ENCODE measurements at places on chromosomes 4 and X. TPM values are rescaled to one million over a fixed set of nuclear protein-coding genes. Genes with fewer than 3 reads are reported as not detected.

- DNase-seq = no peak
Measured at GRCh38 chr4:68463796-68464195, 16.5 kb downstream of the TMPRSS11E start.

DNA sequence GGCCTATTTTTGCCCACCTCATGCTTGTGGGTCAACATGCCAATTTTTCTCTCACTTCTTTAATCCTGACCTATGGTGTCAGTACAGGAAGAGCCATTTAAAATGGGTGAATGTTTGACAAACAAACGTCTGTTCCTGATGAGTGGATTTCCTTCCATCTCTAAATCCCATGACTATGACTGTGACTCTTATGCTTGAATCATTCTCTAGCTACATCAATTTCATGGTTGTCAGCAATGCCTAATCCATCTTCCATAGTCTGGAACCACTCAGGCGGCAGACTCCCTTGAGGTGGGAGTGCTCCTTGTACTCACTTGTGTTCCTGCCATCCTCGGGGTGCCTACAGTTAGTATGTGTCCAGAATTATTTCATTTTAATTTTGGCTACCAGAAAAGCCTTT, 194.9 kb upstream of the RPS6KA3 start:
- no peak for DNase-seq

Gene CT47A1
- total RNA-seq = not detected

- DNase-seq = peak; percentile 54
Measured at GRCh38 chr4:41814565-41814964, 66.0 kb upstream of the PHOX2B start.

Gene TECRL
- 14.9 TPM for total RNA-seq

GRCh38 chrX:129026202-129026601, 497.1 kb downstream of the SMARCA1 start:
- DNase-seq = no peak

Measured in umbilical cord (tissue), 2 donors.